ENCODE measurements at places on chromosomes 11 and 22. TPM values are rescaled to one million over a fixed set of nuclear protein-coding genes. Genes with fewer than 3 reads are reported as not detected.

GRCh38 chr11:107756553-107756952 is 44.7 kb upstream of the SLN start:
- no peak overlapping the region for H3K27ac ChIP-seq
- no peak overlapping the region for H3K4me3 ChIP-seq
- H3K36me3 ChIP-seq = no peaks in the 10 kb centered on the region

Gene FAM227A
- total RNA-seq = 0.74 TPM

- no peak overlapping the region for H3K27ac ChIP-seq
- H3K4me1 ChIP-seq = no peaks in the 10 kb centered on the region
- H3K36me3 ChIP-seq = no peaks in the 10 kb centered on the region
- H3K4me3 ChIP-seq = no peak overlapping the region
- H3K27me3 ChIP-seq = no peaks in the 10 kb centered on the region
- no peak for DNase-seq
These were observed 1260.4 kb upstream of the RAG2 start for GRCh38 chr11:37858398-37858797.

DNA sequence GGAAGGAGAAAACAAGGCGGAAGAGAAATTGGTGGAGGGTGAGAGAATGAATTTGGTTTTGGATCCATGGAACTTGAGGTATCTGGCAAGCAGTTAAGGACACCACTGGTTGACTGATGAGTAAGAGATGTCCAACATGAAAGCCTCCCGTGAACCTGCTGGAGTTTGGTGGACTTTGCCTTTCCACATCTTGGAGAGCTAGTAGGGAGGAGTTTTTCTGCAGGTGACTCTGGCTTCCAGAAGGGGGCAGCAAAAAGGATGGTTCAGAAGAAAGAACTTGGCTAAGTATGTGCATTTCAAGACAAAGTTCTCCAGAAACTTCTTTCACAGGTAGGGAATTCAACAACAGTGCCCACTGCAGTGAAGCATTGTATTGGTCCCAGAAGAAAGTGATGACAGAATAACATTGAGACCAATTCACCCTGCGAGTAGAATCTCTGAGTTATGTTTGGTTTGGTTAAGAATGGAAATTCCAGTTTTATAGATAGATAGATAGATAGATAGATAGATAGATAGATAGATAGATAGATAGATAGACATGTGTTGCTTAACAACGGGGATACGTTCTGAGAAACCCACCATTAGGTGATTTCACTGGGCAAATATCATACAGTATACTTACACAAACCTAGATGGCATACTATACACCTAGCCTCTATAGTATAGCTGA is 28.5 kb downstream of the DCDC1 start:
- H3K27me3 ChIP-seq = peaks cover 23% of the 10 kb centered on the region
- peak; percentile 2 for DNase-seq
- no peak overlapping the region for H3K4me3 ChIP-seq

Gene PDGFD
- 0.20 TPM for total RNA-seq

Gene CDC42BPG
- 0.61 TPM for total RNA-seq
